ENCODE measurements at places on chromosomes 3 and 15.

GRCh38 chr3:134858441-134859035 lies 63.5 kb downstream of the EPHB1 start:
- DNase-seq: no peak

DNA sequence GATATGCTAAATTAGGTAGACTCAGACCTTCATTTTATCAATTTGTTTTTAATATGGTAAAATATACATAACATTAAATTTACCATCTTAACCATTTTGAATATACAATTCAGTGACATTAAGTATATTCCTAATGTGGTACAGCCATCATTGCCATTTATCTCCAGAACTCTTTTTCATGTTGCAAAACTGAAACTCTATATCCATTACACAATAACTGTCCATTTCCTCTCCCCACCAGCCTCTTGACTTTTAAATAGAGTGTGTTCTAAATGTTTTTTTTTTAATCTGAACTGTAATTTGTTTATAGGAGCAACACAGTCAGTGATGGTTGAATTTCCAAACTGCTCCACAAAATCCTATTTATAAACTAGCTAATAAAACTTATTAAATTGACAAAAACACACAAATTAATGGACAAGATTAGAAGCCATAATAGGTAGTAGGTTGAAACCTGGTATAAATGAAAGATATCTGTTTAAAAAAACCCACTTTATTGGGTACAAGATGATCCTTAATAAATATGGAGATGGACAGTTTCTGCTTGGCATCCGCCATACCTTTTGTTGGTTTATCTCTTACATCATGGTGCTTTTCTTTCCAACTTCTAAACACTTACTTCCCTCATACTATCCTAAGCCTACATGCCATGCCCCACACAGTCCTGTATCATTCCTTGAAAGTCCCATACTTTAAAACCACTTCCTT lies 142.4 kb downstream of the ZPLD1 start:
- DNase-seq: no peak

DNA sequence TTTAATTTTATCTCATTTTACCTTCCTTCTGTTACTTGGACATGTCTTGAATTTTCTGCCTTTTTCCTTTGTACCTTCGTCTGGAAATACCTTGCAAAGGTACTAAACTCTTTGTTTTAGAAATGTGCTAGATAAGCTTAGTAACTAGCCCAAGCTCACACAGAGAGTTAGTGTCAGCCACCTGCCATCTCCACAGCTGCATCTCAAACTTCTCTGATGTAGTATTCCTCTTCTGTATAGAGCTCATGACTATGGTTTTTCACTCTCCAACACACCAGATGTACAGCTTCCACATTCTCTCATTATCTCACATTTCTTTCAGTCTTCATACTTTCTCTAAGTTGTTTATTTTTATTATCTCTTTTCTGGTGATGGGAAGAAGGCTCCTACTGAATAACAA lies 516.6 kb upstream of the ROBO2 start:
- DNase-seq: no peak

DNA sequence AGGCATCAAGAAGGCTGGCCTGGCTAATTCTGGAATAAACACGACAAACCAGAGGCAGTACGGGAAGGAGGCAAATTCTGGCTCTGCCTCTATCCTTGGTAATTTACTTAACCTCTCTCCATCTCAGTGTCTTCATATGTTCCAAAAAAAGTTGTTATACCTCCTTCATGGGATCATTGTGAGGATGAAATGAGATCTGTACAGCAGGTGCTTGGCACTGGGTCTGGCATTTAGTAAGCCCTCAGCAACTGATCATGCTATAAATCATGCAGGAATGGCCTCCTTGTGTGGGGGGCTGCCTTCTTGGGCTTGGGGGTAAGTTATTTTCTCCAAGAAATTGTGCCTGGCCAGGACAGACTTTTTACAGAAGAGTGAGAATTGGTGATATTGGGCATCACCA lies 38.3 kb upstream of the TRA2B start:
- DNase-seq: no peak

- DNase-seq: no peak
These were observed 25.0 kb downstream of the PPCDC start for GRCh38 chr15:75048394-75048793.

GRCh38 chr3:146796078-146796477 lies 190.9 kb upstream of the PLSCR5 start:
- no peak for DNase-seq

- no peak for DNase-seq
These were observed 17.5 kb downstream of the MAP1A start for GRCh38 chr15:43534897-43535296.

GRCh38 chr15:78264304-78265136 lies at the start of gene DNAJA4:
Gene DNAJA4, plus strand, starts transcription at chr15:78264562. Its CDS starts 202 bp downstream, at chr15:78264764.
- no peak for DNase-seq

DNA sequence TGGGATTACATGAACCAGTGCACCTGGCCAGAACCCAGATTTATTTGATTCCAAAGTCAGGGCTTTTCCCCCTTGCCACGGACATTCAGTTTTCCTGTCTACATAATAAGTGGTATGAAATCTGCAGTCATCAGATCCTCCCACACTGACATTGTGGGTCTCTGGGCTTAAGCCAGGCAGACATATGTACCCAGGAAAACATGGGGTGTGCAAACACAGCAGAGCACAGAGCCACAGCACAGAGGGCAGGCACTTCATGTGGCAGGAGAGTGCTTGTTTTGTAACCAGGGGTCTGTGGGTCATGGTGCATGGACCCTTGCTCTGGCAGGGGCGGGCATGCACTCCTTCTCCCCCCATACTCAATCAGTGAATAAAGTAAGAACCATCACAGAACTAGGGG lies 6.1 kb upstream of the ABTB1 start:
- no peak for DNase-seq

- DNase-seq: no peak
These were observed 121.7 kb upstream of the DLG1 start for GRCh38 chr3:197420115-197420514.

GRCh38 chr15:85588677-85589076 lies 206.0 kb downstream of the KLHL25 start:
- no peak for DNase-seq

GRCh38 chr3:65027335-65027734 lies 339.5 kb upstream of the ADAMTS9 start:
- no peak for DNase-seq

DNA sequence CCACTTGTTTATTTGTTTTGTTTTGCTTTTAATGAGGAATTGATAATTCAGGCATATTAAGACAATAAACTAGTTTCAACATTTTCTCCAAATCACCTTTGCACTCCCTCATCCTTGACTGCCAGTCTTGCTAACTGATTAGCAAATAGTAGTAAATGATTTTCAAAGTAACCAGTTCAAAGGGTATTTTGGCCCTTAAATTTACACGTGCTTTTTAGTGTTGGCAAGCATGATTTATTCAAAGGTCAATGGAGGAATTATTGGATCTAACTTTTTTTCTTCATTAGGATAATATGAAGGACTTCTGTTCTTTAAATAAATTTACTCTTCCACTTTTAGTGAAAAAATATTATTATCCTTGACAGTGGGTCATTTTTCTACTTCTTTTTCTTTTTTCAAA lies 53.8 kb downstream of the BCHE start:
- DNase-seq: no peak

- no peak for DNase-seq
These were observed 14.0 kb downstream of the UBE2E1 start for GRCh38 chr3:23819599-23820360.

GRCh38 chr15:60854858-60855564 lies 374.1 kb downstream of the RORA start:
- no peak for DNase-seq

DNA sequence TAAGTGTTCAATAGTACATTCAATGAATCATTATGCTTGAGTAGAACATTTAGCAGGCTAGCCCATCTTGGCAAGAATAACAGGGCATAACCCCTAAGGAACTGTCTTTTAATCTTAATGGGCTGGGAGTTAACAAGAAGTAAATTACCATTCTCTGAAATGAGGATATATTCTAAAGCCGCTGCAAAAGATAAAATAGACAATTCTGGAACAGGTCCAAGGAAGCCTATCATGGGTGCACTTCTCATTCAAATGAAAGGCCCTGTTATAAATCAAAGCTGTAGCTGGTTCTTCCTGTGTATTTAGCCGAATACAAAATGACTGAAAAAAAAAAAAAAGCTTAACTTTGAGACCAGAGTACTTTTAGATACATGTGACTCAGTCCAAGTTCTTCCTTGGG lies 15.6 kb downstream of the MTHFS start:
- DNase-seq: no peak

GRCh38 chr3:71977525-71977924 lies 192.6 kb upstream of the PROK2 start:
- no peak for DNase-seq

- DNase-seq: no peak
These were observed 26.0 kb upstream of the SPPL2A start for GRCh38 chr15:50791486-50791885.

DNA sequence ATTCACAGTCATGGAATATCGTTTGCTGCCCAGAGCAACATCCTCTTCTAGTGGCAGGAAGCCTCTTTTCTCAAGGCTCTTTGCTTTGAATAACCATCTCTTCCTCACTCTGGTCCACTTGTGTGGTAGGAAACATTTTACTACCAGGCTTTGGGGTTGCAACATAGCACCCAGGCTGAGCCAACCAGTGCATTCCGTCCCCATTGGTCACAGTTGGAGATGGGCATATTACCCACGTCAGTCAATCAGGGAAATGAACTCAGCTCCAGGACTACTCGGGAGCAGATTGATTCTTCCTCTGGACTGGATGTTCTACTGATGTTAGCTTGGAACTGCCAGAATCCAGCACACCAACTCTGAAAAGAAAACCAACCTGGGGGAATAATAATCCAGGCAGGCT lies 4.2 kb upstream of the PEX5L start:
- no peak for DNase-seq
